ENCODE measurements at places on chromosomes 4 and X.

GRCh38 chr4:111639876-111640275, 505.4 kb upstream of the FAM241A start:
- DNase-seq, result no peak

DNA sequence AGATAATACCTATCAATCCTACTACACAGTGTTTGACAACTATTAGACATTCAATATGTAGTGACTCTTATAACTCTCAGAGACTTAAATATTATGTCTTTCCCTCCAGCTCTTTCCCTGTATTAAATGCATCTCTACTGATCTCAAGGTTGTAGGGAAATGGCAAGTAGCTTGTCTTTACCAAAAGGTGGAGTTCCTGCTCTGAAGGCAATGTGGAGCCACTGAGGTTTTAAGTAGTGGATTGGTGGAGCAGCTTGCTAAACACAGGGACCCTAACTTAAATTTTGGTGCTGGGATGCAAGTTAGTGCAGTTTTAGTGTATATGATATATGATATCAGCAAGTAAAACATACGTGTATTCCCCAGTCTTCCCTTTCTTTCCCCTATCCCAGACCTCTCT, 13.1 kb downstream of the FNIP2 start:
- no peak for DNase-seq

DNA sequence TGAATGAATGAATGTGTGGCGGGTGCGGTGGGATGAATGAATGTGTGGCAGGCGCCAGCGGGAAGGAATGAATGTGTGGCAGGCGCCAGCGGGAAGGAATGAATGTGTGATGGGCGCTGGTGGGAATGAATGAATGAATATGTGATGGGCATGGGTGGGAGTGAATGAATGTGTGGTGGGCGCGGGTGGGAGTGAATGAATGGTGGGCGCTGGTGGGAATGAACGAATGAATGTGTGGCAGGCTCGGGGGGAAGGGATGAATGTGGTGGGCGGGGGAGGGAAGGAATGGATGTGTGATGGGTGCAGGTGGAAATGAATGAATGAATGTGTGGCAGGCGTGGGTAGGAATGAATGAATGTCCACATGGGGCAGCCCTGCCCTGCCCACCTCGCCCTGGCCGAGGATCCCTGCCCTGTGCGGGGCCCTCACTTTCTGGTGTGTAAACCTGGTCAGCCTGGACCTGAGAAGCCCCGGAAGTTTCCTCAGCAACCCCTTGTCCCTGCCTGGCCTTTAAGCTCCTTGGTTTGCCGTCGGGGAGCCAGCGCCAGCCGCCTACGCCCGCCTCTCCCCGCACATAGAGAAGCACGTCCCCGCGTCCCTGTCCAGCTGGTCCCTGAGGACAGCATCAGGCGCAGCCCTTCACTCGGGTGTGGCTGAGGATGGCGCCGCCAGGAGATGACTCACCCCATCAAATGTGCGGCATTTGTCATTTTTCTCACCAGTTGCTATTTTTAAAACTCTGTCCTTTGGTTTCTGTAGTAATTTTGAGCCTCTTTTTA, 112.8 kb upstream of the LRPAP1 start:
- no peak for DNase-seq

DNA sequence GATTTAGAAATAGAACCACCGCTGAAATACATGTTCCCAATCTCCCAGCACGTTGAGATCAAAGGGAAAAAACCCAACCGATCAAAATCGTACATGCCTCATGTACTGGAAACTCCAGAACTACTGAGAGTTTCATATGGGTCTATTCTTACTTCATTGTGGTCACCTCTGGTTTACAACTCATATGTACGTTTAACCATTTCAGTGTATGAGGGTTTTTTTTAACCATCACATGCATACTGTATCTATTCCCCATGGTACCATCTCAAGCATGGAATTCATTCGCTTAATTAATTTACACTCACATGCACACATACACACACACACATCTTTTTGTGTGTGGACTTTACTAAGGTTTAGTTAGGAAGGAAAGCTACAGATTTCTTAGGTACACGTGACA, 46.0 kb upstream of the CLNK start:
- no peak for DNase-seq

DNA sequence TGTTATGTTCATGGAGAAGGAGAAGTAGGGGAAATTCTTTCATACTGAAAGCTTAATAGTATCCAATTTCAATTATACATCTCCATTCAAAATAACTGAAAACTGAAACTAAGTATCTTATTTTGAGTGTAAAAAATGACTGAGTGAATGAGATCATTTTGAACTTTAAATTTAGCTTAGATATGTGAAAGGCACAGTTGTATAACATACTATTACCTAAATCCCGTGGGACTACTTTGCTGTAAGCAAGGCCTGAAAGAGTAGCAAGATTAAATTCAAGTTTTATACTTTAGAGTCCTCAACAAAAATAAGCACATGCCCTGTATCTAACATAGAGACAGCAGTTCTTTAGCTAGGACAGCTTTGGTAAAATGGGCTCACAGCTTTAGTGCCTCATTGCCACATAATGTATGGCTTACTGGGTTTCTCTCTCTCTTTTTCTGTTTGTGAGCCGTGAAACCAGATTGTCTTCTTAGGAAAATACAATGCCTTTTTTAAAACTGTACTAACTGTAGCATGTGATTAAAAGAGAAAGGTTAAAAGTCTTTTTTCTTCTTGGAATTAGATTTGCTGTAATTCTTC, 43.2 kb downstream of the GSTCD start:
- DNase-seq, result no peak

DNA sequence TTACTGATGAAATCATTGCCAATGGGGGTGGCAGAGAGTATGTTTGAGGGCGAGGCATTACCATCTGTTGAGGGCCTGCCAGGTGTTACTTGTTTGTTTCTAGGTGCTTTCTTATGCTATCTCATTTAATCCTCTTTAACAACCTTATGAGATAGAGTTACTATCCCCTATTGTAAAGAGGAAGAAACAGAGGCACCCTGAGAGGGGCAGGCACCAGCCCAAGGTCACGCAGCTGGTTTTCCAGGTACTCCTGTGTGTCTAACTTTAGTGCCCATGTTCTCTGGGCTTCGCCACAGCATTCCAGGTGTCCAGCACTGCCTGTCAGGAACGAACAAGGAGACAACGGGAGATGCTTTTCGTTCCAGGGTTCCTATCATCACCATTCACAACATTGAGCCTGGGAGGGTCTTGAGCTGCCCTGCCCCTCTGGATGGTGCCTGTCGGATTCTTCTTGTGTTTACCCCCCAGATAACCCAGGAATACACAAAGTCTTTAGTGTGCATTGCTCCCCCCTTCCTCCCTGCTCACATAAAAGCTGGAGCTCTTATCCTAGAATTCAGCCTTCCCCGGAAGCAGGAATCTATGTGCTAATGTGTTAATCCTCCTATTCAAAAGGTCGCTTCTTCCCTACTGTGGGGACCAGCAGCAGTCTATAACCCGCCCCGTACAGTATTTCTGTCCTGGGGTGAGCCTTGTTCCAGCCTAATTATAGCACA, 24.9 kb upstream of the GPC4 start:
- DNase-seq, result no peak

- DNase-seq, result no peak
These were observed 501.2 kb upstream of the INTU start for GRCh38 chr4:127131527-127131926.

GRCh38 chr4:153668647-153669046, 15.4 kb upstream of the TLR2 start:
- DNase-seq, result no peak

DNA sequence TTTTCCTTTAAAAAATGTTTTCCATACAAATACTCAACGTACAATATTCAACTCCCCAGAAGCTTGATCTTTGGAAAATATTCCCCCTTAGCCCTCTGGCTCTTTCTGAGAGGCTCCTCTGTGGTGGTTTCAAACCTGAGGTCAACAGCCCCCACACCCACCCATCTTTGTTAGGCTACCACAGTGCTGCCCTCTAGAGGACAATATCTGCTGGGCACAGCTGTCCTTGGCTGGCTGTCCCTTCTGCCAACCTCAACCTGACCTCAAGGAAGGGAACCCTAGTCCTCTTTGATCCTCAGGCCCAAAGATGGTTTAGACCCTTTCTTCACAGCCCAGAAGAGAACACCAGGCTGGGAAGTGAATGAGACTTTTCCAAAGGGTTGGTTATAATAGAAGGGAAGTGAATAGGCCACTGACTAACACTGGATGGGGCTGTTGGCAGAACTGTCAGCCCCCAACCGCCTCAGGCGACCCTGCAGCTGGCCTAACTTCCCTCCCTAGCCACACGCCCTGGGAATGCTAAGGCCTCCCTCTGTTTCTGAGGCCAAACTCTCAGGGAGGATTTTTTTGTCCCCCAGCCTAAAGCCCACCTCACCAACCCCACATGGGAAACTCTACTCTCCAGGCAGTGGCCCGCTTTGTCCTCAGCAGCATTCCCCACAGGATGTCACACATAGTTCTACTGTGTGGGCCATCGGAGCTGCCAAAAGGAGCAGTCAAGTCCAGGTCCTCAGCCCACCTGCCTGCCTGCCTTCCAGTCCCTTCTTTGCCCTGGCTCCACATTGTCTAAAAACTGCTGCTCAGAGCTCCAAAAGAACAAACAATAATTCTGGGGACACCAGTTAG, 34.3 kb downstream of the NYX start:
- no peak for DNase-seq

Data from progenitor cell of endocrine pancreas (in vitro differentiated cells).